ENCODE measurements at places on chromosomes 2 and 18. TPM values are rescaled to one million over a fixed set of nuclear protein-coding genes. Genes with fewer than 3 reads are reported as not detected.

NETO1 gene
- total RNA-seq = not detected

CIDEA gene
- 0.91 TPM for total RNA-seq

SCG2 gene
- not detected for total RNA-seq

TEX44 gene
- total RNA-seq = not detected

LYG2 gene
- total RNA-seq = not detected

CFC1 gene
- not detected for total RNA-seq

COMMD1 gene
- total RNA-seq = 60.8 TPM

ERFE gene
- not detected for total RNA-seq

DLX2 gene
- not detected for total RNA-seq

FZD7 gene
- total RNA-seq = 25.3 TPM

PCARE gene
- total RNA-seq = 0.67 TPM

SCN2A gene
- total RNA-seq = 0.05 TPM

VWA3B gene
- 0.32 TPM for total RNA-seq

SP5 gene
- total RNA-seq = 0.46 TPM

FAM98A gene
- 66.6 TPM for total RNA-seq

CDC42EP3 gene
- total RNA-seq = 75.3 TPM

MROH2A gene
- not detected for total RNA-seq

- DNase-seq = no peak
Measured at GRCh38 chr2:215536510-215536909, 100.6 kb upstream of the FN1 start.

DNA sequence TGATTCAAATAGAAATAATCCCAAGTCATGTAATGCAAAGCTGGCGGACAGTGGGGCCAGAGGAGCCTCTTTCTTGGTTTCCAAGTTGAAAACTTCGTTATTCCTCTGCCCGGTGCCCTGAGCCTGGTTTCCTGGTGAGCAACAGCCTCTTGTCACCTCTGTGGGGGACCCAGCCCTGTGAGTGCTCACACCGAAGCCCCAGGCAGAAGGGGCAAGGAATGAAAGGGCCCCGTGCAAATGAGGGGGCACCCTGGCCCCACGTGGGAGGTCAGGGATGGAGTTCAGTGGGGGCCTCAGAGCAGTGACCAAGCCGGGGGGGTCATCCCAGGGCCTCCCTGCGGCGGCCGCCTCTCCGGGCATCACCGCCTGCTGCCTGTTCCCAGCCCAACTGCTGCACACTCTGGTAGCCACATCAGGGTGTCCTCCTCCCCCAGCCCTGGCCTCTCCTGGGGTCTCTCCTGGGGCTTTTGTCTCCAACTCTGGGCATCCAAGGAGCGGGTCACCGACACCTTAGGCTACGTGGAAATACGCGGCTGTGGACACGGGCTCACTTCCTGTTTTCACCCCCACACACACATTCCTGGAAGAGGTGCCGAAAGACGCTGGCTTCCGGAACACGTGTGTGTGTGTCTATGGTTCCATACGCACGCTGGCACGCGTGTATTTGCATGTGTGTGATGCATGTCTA lies 64.5 kb downstream of the TWIST2 start:
- DNase-seq = no peak

DNA sequence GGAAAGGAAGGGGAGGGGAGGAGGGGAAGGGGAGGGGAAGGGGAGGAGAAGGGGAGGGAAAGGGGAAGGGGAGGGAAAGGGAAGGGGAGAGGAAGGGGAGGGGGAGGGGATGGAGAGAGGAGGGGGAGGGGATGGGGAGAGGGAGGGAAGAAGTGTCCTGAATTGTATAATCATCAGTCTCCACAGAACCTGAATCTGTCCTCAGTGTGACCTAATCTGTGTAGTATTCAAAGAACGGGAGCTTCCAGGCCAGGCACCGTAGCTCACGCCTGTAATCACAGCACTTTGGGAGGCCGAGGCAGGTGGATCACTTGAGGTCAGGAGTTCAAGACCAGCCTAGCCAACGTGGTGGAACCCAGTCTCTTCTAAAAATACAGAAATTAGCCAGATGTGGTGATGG lies 41.1 kb upstream of the CCDC150 start:
- DNase-seq = no peak

DNA sequence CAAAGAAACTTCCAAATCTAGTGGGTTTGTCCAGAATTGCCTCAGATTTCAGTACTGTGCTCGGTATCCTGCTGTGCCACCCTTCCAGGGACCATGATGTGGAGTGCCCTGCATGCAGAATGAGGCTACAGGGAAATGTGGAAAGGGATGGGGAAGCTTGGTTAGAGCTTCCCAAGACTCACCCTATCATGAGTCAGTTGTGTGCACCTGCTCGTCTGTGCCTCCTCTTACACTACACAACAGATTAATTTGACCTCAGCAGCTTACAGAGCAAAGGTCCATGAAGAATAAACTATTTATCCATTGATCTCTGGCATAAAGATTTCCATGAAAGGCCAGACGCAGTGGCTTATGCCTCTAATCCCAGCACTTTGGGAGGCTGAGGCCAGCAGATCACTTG lies 21.3 kb upstream of the NCK2 start:
- no peak for DNase-seq

DNA sequence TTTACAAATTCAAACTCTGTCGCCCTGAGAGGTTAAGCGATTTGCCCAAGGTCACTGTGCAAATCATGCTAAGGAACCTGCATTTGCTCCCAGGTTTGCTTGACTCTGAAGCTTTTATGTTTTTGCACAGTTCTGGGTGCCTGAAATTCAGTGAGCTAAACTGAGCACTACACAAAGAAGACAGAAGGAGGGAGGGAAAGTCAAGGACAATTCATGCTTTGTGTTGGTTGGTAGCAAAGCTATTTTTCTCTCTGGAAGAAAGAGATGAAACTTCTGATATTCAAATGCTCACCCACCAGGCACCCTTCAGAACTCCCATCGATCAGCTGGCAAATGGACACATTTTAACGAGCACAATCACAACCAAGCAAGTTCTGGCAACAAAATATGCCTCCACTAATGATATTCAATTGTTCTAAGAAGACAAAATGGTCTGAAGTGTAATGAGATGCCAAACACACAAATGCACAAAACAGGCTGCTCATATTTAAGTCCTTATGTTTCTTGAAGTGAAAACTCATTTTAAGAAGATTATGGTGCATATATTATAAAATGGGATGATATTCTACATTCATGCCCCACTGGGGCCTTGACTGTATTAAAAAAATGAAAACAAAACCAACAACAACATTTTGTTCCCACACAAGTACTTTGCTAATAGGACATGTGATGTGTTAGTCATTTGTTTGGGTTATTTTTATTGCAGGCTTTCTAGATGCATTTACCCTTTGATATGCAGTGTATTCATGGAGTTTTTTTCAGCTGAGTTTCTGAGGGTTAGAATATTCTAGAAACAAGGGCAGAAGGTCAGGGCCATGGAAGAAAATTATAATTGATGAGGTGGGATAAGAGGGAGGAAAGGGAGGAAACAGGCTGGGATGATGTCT lies 445.6 kb upstream of the CELF4 start:
- DNase-seq = no peak

GRCh38 chr18:56489893-56490292 lies 148.5 kb downstream of the TXNL1 start:
- no peak for DNase-seq

- DNase-seq = no peak
Measured at GRCh38 chr2:170247333-170247732, 69.4 kb downstream of the MYO3B start.

- DNase-seq = no peak
Measured at GRCh38 chr2:237529452-237530402, 36.6 kb upstream of the PRLH start.

DNA sequence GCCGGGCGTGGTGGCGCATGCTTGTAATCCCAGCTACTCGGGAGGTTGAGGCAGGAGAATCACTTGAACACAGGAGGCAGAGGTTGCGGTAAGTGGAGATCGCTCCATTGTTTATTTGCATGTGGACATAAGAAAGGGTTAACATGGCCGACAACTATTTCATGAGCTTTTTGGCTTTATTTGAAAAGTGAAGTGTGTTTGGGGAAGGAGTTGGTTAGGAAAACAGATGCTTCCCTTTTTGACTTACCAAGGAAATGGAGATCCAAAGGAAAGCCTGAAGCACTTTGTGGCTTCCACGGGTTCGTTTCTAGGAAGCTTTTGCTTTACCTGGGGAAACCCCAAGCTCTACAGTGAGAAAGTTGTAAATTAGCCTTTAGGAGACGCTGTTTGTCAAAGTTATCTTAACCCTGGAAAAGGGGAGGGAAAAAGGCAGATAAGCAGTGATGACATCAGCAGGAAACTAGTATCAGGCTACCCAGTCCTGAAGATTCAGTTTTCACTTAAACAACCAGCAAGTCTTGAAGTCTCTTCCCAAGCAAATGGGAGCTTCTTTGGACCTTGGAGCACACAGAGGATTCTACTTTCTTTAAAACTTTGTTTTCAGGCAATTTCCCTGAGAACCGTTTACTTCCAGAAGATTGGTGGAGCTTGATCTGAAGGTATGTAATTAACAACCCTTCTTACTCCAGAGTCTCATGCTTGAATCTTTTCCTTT lies at the start of gene CASP10:
Gene CASP10, plus strand, starts transcription at position 492 of the 715 bp plus-strand sequence. CDS start 2,637 bp downstream, outside the sequence.
- DNase-seq = no peak

GRCh38 chr2:1936427-1936980 lies 192.2 kb upstream of the PXDN start:
- no peak for DNase-seq

DNA sequence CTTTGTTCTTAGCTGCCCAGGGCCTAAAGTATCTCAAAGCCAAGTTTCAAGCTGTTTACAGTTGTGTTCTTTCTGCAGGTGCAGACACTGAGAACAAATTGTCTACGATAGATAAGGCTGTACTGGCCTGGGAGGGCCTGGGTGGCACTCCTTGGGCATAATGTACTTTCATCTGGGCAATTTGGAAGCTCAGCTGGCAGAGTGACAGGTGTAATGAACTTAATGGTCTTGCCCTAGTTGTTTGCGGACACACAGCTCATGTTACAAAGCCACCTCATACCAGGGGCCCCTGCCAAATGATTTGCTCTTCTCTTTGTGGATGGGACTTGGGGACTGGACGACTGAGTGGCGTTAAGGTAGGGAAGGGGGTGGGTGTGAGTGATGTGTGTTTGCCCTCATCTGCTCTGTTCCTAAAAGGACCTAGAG lies 4.3 kb downstream of the LDLRAD4 start:
- DNase-seq = no peak

GRCh38 chr18:56851774-56852173 lies 200.6 kb downstream of the WDR7 start:
- no peak for DNase-seq

GRCh38 chr2:160268151-160268781 lies 68.2 kb upstream of the ITGB6 start:
- no peak for DNase-seq

DNA sequence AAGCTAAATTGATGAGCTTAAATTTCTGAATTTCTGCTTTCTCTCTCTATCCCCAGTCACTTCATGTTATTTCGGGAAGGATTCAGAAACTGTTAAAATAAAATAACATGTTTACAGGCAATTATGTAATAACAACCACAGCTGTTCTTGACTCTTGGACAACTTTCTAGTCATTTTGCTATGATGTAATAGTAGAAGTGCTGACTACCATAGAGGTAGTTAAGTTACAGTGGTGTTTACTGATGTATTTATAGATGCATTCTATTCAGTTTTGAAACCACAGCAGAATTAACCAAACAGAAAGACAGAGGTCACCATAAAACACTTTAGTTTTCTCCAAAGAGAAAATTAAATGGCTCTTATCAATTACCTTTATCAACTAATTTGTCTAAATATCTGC lies 1292.0 kb upstream of the CHAC2 start:
- DNase-seq = no peak

GRCh38 chr2:2826209-2826551 lies 495.1 kb upstream of the MYT1L start:
- no peak for DNase-seq

- DNase-seq = no peak
Measured at GRCh38 chr18:67652288-67652687, 135.8 kb upstream of the DSEL start.

- no peak for DNase-seq
Measured at GRCh38 chr2:42725657-42726056, 38.3 kb downstream of the OXER1 start.

- DNase-seq = no peak
Measured at GRCh38 chr2:127220102-127220767, at the start of gene CYP27C1. CYP27C1 (minus strand) TSS chr2:127220299; CDS start chr2:127220270, 29 bp downstream.
